ENCODE measurements at places on chromosomes 5 and 9.

DNA sequence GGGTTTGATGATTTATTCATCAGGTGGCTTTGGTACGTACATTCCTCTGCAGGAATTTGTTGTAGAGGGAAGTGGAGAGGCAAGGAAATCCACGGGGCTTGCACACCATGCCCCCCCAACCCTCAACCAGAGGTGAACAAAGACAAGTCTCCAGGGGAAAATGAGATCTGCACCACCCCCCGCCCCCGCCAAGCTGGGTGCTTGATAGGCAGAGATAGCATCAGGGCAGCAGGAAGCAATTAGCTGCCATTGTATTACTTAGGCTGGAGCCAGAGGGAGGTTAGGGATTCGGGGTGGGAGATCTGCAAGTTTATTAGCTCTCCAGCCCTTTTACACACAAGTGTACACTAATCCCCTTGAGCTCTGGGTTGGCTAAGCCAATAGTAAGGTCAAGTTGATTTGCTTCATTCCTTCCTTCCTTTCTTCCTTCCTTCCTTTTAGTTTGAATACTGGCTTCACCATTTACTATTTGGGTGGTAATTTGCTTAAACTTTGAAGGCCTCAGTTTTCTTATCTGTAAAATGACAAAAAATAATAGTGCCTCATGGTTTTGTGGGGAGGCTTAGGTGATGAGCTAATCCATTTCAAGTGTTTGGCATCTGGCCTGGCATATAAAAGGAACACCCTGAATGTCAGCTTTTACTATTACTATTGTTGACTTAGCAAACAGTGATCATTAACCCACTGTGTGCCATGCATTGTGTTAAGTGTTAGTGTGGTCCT, 34.1 kb downstream of the SPRY4 start:
- DNase-seq, result no peak

DNA sequence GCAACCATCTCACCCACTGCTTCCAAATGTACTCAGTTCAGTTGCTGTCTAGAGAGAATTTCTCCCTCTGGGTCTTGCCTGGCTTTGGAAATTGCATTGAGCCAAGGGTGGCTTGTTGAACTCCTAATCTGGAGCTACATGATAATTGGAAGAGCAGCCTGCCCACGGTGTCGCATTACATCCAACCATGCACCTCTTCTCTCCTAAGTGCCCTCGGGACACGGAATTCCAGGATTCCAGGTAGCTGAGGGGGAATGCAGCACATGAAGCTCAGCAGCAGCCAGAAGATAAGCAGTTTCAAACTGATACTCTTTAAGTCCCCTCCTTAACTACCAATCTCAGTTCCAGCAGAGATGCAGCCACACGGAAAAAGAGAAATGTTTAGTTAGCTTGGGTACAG, 509.4 kb upstream of the KLF4 start:
- DNase-seq, result no peak

DNA sequence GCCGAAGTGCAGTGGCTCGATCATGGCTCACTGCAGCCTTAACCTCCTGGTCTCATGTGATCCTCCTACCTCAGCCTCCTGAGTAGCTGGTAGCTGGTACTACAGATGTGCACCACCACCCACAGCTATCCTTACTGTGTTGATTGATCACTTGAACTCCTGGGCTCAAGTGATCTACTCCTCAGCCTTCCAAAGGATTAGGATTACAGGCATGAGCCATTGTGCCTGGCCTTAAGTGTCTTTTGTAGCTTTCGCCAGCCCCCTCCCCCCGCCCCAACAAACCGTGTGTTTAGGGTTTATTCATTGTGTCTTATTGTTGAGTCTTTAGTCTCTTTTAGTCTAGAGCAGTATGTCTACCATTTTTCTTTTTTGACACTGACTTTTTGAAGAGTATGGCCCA, 33.1 kb downstream of the SPIN1 start:
- DNase-seq, result no peak

- DNase-seq, result no peak
These were observed 29.1 kb downstream of the TRIP13 start for GRCh38 chr5:921456-922435.

- DNase-seq, result no peak
These were observed 478.8 kb downstream of the CETN3 start for GRCh38 chr5:89930591-89931392.

GRCh38 chr9:19451240-19452087, 42.7 kb downstream of the ACER2 start:
- no peak for DNase-seq
